Glutamatergic neuron (in vitro differentiated cells): ENCODE measurements at places on chromosomes 1 and 21. TPM values are rescaled to one million over a fixed set of nuclear protein-coding genes. Genes with fewer than 3 reads are reported as not detected.

DNA sequence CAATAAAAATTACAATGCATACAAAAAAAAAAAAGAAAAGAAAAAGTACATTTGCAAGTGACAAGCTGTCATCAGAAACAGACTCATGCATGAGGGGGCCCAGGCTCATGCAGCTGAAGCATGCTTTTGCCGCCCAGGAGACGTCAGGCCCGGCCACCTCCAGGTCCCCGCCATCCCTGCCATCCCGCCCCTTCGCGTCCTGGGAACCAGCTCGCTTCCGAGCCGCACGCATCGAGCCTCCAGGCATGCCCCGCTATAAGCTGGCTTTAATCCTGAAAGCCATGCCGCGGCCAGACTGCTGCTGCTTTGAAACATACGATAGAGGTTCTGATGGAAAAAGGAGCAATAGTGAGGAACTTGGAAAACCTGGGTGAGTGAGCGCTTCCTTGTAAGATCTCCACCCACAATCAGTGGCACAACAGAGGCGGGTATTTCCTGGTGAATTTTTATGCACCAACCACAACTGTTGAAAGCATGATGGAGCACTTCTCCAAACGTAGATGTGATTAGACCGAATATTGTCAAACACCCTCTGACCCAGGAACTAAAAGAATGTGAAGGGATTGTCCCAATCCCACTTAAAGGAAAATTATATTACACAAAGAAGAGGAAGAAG, 113.7 kb downstream of the FAF1 start:
- H3K36me3 ChIP-seq = peaks cover 19% of the 10 kb centered on the region
- no peaks in the 10 kb centered on the region for H3K27me3 ChIP-seq
- no peak for DNase-seq
- H3K27ac ChIP-seq = no peak overlapping the region

GRCh38 chr1:11536573-11537379, 57.8 kb downstream of the DISP3 start:
- no peak overlapping the region for H3K4me3 ChIP-seq
- no peak for DNase-seq
- H3K36me3 ChIP-seq = no peaks in the 10 kb centered on the region
- peaks cover 26% of the 10 kb centered on the region for H3K27me3 ChIP-seq

The FCGR3A gene
- not detected for total RNA-seq

The KAZN gene
- 7.9 TPM for total RNA-seq

The TRIM17 gene
- not detected for total RNA-seq

The OR10Z1 gene
- not detected for total RNA-seq

- no peak for DNase-seq
- no peaks in the 10 kb centered on the region for H3K36me3 ChIP-seq
- H3K27me3 ChIP-seq = no peaks in the 10 kb centered on the region
- H3K4me3 ChIP-seq = no peak overlapping the region
- no peak overlapping the region for H3K27ac ChIP-seq
Measured at GRCh38 chr1:116113615-116114014, 2.4 kb downstream of the MAB21L3 start.

The CA6 gene
- not detected for total RNA-seq

GRCh38 chr1:204854286-204854685, 16.4 kb upstream of the NFASC start:
- DNase-seq = no peak
- H3K27me3 ChIP-seq = peaks cover 9% of the 10 kb centered on the region
- peaks cover 6% of the 10 kb centered on the region for H3K36me3 ChIP-seq

GRCh38 chr1:244341455-244342450, 110.0 kb downstream of the ADSS2 start:
- no peaks in the 10 kb centered on the region for H3K4me1 ChIP-seq
- no peak for DNase-seq
- H3K36me3 ChIP-seq = no peaks in the 10 kb centered on the region
- no peaks in the 10 kb centered on the region for H3K27me3 ChIP-seq

- no peak overlapping the region for H3K4me3 ChIP-seq
- H3K27me3 ChIP-seq = peaks cover 9% of the 10 kb centered on the region
- DNase-seq = no peak
- peaks cover 14% of the 10 kb centered on the region for H3K36me3 ChIP-seq
Measured at GRCh38 chr21:42417533-42417932, 13.8 kb downstream of the UBASH3A start.

DNA sequence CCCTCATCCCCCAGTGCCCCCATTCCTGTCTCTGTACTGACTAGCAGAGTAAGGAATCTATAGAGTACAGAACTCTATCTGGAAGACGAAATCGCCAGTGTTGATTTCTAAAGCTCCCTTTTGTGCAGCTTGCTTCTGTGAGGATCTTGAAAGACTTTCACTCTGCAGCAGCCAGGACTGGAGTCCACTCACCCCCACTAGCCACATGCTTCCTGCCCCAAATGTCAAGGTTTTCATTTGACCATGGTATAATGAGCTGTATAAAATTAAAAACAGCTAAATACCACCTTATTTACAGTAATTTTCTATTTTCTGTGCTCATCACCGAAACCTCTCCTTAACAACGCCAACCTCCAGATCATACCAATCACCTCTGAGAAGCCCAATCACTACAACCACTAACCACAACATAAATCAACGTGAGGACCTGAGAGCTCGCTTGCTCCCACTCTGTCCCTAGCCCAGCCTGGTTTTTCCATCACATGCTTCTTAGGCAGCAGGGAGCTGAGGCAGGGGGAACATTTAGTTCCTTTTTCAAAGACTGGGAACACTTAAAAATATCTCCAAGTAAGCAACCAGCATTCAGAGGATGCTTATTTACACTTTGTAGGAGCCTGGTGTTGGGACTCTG, 56.1 kb upstream of the IRF2BP2 start:
- DNase-seq = no peak
- H3K27me3 ChIP-seq = peaks cover 6% of the 10 kb centered on the region
- H3K36me3 ChIP-seq = no peaks in the 10 kb centered on the region
- H3K4me1 ChIP-seq = peaks cover under 1% of the 10 kb centered on the region

DNA sequence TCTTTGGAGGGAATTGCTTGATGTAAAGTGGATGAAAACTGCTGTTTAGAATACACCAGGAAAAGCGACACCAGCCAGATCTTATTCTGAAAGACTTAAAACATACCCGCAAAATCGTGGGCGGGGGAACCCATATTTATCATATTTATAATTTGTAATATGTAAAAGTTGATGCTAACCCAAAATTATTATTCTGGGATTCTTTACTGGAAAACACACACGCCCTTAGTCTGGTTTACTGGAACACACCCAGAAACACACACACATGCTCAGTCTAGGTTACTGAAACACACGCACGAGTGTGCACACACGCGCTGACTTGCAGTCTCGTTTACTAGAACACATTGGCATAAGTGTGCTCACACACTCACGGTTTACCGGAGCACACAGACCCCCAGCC, 32.5 kb downstream of the ATP5PO start:
- H3K4me3 ChIP-seq = no peak overlapping the region
- H3K4me1 ChIP-seq = peaks cover 10% of the 10 kb centered on the region
- H3K27ac ChIP-seq = no peak overlapping the region
- peaks cover 3% of the 10 kb centered on the region for H3K36me3 ChIP-seq
- no peak for DNase-seq

The SH2D1B gene
- not detected for total RNA-seq
